Cardiac muscle cell (in vitro differentiated cells and primary cell): ENCODE measurements at places on chromosomes 2 and 18. TPM values are rescaled to one million over a fixed set of nuclear protein-coding genes. Genes with fewer than 3 reads are reported as not detected.

CYP26B1 gene
- total RNA-seq = 3.1 and 3.6 TPM in 2 replicates

CXCR4 gene
- 2.4 and 5.8 TPM in 2 replicates for total RNA-seq

CFAP221 gene
- 11.0 and 12.9 TPM in 2 replicates for total RNA-seq

CRYGD gene
- not detected in 2 replicates for total RNA-seq

CRYGC gene
- not detected in 2 replicates for total RNA-seq

C1GALT1C1L gene
- 0.60 TPM in 1 of 2 replicates, not detected in the other for total RNA-seq

ADCY3 gene
- total RNA-seq = 9.2 and 9.9 TPM in 2 replicates

DNA sequence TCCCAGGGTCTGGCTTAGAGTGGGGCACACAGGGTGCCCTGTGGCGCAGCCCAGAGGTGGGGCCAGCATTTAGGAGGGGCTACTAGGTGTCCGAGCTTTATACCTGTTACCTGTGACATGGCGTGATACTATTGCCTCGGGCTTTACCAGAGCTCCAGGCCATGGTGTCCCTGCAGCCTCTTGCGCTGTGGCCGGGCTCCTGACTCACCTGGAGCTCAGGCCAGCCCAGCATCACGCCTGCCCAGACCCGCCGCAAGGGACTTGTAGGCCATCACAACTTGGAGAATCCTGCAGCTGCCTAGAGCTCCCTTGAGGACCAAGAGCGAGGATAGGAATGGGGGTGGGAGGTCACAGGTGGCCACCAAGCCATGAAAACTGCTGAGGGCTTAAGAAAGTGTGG is 8.0 kb downstream of the INHBB start:
- H3K27ac ChIP-seq = no peak overlapping the region
- no peak for DNase-seq
- no peaks in the 10 kb centered on the region for H3K4me1 ChIP-seq
- H3K4me3 ChIP-seq = no peak overlapping the region

DNA sequence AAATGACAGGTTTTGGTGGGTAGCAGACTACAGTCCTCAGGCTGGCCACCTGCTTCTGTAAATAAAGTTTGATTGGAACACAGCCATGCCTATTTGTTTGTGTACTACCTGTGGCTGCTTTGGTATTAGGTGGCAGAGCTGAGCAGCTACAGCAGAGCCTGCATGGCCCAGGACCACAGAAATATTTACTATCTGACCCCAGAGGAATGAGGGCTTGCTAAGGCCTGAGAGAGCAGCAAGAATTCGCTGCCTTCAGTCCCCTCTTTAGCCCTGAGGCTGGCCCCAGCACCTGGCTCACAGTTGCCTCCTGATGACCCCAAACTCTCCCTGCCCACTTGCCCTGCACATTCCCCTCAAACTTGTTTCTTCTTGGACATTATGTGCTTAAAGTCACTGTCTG is 32.5 kb downstream of the POLR1A start:
- no peak overlapping the region for H3K4me3 ChIP-seq
- H3K4me1 ChIP-seq = no peaks in the 10 kb centered on the region
- DNase-seq = no peak
- no peaks in the 10 kb centered on the region for H3K27me3 ChIP-seq
- peaks cover 39% of the 10 kb centered on the region for H3K36me3 ChIP-seq

GRCh38 chr2:176805345-176805744 is 407.2 kb upstream of the HNRNPA3 start:
- H3K36me3 ChIP-seq = no peaks in the 10 kb centered on the region
- H3K27me3 ChIP-seq = no peaks in the 10 kb centered on the region
- no peak for DNase-seq
- H3K27ac ChIP-seq = no peak overlapping the region

DNA sequence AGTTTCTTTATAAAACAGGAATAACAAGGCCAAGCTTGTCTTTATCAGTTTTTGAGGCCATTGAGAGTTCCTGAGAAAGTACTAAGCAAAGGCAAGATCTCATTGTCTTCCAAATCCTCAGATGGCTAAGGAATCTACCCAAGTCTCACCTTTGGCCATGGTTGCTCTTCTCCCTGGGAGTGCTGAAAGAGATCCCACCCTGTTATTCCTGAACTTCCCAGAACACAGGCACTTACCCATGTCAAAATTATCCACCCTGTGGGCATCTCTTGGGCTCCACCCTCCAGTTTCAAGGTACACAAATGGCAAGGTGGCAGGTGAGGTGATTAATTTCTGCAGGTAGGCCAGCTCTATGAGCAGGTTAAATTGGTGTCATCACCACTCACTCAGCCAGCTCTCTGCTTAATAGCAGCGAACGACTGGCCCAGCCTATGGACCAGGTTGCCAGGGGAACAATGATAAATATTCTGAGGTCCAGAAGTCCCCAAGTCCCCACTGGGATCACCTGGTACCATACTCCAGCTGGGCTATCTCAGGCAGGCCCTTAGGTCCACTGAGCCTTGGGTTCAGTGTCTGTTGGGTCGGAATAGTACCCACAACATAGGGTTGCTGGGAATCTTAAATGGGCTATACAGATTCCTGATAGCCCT is 2.3 kb upstream of the SPRED2 start:
- H3K4me1 ChIP-seq = peaks cover 23% of the 10 kb centered on the region
- DNase-seq = no peak
- H3K27me3 ChIP-seq = no peaks in the 10 kb centered on the region

GRCh38 chr2:195486987-195487644 is 169.9 kb upstream of the SLC39A10 start:
- H3K4me3 ChIP-seq = no peak overlapping the region
- H3K27ac ChIP-seq = peak overlapping the region; percentile 1
- peaks cover 29% of the 10 kb centered on the region for H3K4me1 ChIP-seq
- peak; percentile 37 for DNase-seq
- no peaks in the 10 kb centered on the region for H3K36me3 ChIP-seq

GRCh38 chr2:64296695-64297346 is 152.6 kb upstream of the PELI1 start:
- no peaks in the 10 kb centered on the region for H3K36me3 ChIP-seq
- DNase-seq = no peak
- no peaks in the 10 kb centered on the region for H3K4me1 ChIP-seq

- no peak overlapping the region for H3K4me3 ChIP-seq
- no peaks in the 10 kb centered on the region for H3K36me3 ChIP-seq
- H3K4me1 ChIP-seq = no peaks in the 10 kb centered on the region
- no peak overlapping the region for H3K27ac ChIP-seq
These were observed 274.0 kb upstream of the FAM98A start for GRCh38 chr2:33873076-33873605.

GRCh38 chr2:121532347-121532766 is 1.7 kb downstream of the RNU4ATAC start:
- DNase-seq = peak; percentile 76
- peaks cover 4% of the 10 kb centered on the region for H3K36me3 ChIP-seq
- no peak overlapping the region for H3K4me3 ChIP-seq

- H3K27ac ChIP-seq = no peak overlapping the region
- H3K36me3 ChIP-seq = no peaks in the 10 kb centered on the region
- H3K27me3 ChIP-seq = no peaks in the 10 kb centered on the region
- H3K4me1 ChIP-seq = no peaks in the 10 kb centered on the region
These were observed 78.3 kb upstream of the CRIM1 start for GRCh38 chr2:36277146-36277808.

DNA sequence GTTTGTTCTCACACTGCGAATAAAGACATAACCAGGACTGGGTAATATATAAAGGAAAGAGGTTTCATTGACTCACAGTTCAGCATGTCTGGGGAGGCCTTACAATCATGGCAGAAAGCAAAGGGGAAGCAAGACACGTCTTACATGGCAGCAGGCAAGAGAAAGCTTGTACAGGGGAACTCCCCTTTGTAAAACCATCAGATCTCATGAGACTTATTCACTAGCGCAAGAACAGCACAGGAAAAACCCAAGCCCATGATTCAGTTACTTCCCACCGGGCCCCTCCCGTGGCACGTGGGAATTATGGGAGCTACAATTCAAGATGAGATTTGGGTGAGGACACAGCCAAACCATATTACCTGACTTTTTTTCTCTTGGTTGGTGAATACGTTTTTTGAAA is 51.3 kb downstream of the TMEM247 start:
- H3K36me3 ChIP-seq = no peaks in the 10 kb centered on the region
- no peak overlapping the region for H3K4me3 ChIP-seq
- no peak overlapping the region for H3K27ac ChIP-seq
- no peaks in the 10 kb centered on the region for H3K4me1 ChIP-seq
- no peak for DNase-seq

DNA sequence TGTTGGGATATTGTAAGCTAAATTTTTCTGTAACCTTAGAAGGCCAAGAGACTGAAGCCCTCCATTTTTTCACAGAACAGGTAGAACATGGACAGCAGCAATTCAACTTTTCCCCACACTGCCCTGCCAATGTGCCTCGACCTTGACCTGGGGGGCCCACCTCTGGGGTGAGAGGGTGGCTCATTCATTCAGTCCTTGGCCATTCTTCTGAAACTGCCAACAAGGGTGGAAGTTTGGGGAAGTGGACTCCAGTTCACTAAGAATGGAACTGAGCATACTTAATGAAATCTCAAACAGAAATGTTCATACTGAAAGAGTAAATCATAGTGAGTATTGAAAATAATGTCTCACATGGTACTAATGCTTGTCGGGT is 1.1 kb downstream of the EEF1B2 start:
- H3K36me3 ChIP-seq = peaks cover 33% of the 10 kb centered on the region
- H3K4me1 ChIP-seq = peaks cover 8% of the 10 kb centered on the region
- H3K27me3 ChIP-seq = no peaks in the 10 kb centered on the region
- no peak for DNase-seq

GRCh38 chr2:45844796-45845457 is 193.5 kb downstream of the PRKCE start:
- no peak overlapping the region for H3K4me3 ChIP-seq
- no peak overlapping the region for H3K27ac ChIP-seq
- peaks cover 14% of the 10 kb centered on the region for H3K4me1 ChIP-seq
- no peaks in the 10 kb centered on the region for H3K27me3 ChIP-seq

- no peak overlapping the region for H3K4me3 ChIP-seq
- no peaks in the 10 kb centered on the region for H3K36me3 ChIP-seq
- DNase-seq = peak; percentile 65
- H3K27me3 ChIP-seq = no peaks in the 10 kb centered on the region
These were observed 23.8 kb downstream of the ANKAR start for GRCh38 chr2:189698020-189698887.

- no peak overlapping the region for H3K27ac ChIP-seq
- no peaks in the 10 kb centered on the region for H3K36me3 ChIP-seq
- H3K27me3 ChIP-seq = no peaks in the 10 kb centered on the region
- H3K4me1 ChIP-seq = peaks cover 5% of the 10 kb centered on the region
- H3K4me3 ChIP-seq = no peak overlapping the region
- DNase-seq = peak; percentile 46
These were observed 239.5 kb downstream of the CNTNAP5 start for GRCh38 chr2:124264551-124265091.
